Central memory CD8-positive, alpha-beta T cell (primary cell): ENCODE measurements at places on chromosomes 13 and 19.

- no peak for DNase-seq
These were observed 339.1 kb upstream of the OBI1 start for GRCh38 chr13:78997902-78998629.

DNA sequence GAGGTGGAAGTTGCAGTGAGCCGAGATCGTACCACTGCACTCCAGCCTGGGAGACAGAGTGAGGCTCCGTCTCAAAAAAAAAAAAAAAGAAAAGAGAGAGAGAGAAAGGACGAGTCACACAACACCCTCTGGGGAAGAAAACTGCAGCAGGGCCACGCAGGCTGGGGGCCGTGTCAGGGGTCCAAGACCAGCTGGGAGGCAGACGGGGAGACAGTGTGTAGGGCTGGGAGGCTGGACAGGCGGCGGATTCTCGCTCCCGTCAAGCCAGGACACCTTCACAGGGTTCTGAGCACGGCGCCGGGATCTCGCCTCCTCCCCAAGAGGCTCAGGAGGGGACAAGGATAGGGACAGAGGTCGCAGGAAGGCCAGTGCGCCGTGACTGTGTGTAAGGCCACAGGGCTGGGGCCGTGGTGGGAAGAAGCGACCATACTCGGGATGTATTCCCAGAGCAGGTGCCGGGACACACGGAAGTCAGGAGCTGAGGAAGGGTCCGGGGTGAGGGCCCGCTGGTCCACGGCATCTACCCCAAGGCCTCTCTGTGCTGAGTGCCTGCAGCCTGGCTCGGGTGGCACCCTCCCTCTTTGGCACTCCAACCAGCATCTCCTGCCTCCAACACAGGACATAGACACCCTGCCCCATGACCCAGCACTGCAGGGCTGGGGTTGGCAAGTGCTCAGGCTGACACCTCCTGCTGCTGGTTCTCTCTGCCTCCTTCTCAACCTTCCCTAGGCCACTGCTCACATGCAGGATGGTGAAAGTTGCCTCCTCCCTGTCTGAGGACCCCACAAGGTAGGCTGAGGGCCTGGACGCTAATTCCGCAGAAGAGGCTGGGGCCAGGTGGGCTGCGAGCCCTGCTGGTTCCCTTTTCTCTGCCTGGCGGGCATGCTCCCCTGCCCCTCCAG, 21.2 kb downstream of the ZNF787 start:
- DNase-seq = no peak

DNA sequence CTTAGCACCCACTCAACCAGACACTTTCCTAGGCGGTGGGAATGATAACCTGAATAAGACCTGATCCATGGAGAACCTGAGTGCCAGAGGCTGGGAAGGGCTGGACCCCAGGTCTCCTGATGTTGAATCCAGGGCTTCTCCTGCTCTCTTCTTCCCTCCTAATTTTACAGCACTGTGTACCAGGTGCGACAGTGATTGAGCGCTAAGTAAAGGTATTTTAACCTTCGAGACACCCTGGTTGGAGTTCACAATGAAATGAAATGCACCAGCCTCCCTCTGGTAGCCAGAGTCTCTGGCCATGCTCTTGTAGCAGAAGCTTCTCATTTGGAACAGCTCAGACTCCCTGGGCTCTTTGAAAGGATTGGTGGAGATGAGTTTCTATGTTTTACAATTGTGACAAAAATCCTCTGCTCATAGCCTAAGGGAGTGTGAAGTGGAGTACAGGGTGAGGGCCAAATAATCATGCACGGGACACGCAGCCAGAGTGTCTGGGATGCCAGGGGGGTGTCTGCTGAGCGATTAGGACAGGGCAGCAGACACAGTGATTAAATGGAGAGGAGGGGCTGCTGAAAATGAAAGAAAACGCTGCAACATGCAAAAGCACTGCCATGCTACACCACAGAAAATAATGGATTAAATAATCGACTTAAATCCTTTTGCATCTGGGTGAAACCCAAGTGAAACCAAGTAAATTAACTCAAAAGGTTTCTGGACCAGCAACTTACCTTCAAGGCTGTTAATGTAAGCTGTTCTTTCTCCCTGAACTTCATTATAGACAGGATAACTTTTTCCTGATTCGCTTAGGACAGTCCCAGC, 83.8 kb downstream of the FAM216B start:
- DNase-seq = no peak

DNA sequence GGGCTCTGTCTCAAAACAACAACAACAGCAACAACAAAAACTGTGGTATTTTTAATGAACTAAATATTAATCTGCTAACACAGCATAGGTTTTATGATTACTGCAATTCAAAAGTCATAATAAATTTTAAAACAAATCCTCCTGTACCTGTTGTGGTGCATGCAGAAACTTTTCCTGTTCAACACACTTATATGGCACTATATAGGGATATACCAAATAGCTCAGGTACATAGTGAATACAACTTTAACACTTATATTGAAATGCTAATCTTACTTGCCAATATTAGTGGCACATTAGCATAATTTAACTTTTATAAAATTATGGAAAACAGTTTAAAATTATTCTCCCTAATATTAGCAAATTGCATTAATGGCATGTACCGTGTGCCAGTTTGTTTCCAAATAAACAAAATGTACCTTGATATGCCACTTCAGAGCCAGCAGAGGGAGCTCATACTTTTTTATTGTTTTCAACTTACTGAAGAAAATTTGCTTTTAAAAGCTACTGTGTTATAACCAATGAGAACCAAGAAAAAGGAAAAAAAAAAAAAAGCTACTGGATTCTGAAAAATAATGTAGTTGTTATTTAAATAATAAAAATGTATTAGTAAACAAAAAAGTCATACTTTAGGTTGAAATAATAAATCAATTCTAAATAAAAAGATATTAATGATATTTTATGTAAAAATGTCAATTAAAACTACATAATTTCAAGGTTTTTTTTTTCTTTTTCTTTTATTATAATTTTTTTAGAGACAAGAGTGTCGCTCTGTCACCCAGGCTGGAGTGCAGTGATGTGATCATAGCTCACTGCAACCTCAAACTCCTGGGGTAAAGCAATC, 18.0 kb upstream of the RBM26 start:
- no peak for DNase-seq

DNA sequence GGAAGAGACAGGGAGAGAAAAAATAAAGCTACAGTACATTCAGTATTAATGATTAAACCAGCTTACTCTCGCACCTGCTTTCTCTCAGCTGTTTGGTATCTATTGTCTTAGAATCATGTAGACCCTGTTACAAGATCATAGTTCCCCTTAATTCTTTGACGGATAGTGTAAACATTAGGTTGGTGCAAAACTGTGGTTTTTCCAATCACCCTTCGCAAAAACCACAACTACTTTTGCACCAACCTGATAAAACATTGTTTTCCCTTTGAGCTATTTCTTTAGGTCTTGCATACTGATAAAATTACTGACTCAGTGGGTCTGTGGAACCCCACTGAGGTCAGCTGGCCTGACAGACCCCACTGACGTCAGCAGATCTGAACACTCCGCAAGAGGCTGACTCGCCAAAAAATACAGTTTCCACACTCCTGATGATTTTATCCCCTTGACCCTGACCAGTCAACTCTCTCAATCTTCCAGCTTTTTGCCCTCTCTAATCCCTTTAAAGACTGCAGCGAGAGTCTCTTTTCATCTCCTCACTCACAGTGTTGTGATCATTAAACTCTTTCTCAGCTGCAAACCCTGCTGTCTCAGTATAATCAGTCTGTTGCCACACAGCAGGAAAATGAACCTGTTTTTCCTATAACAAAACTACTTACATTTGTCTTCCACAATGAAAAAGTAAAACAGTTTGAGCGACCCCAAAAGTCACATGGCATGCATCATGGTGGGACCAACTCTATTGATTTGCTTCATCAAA, 123.9 kb downstream of the SLITRK6 start:
- DNase-seq = no peak

- no peak for DNase-seq
These were observed 20.7 kb downstream of the TNFSF11 start for GRCh38 chr13:42594481-42595252.

GRCh38 chr13:38785490-38785889, 98.6 kb downstream of the FREM2 start:
- DNase-seq = no peak

GRCh38 chr19:28915737-28916460, 297.1 kb downstream of the UQCRFS1 start:
- no peak for DNase-seq

DNA sequence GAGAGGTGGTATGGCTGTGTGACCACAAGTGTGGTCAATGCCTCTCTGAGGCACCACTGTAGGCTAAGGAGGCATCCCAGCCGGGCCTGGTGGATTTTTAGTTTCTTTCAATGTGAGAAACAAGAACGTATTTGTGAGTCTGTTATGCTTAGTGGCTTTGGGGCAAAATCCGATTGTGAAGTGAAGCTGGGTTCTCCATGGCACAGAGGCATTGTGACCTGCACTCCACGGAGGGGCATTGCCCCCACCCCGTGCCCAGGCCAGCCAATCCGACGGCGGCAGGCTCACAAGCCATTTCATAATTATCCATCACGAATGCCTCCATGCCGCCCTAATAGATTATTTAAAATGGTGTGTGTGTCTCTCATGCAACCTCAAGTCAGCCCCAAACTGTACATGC, 151.6 kb downstream of the ZNF536 start:
- DNase-seq = no peak

DNA sequence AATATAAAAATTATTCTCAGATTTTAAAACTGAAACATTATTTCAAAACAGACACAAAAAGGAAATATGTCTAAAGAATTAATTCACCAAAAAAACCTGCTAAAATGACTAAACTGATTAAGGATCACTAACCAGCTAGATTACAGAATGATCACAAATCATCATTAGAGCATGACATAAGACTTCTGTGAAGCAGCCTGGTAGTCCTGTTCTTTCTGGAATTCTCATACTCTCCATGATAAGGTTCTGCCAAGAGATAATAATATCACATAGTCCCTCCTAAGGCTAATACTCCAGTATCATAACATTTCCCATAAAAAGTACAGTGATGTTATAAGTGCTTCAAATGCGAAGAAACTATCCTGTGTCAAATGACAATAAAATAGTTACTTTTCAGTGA, 1814.9 kb downstream of the SLITRK5 start:
- no peak for DNase-seq

GRCh38 chr13:109331011-109331433, 455.4 kb downstream of the IRS2 start:
- DNase-seq = no peak

DNA sequence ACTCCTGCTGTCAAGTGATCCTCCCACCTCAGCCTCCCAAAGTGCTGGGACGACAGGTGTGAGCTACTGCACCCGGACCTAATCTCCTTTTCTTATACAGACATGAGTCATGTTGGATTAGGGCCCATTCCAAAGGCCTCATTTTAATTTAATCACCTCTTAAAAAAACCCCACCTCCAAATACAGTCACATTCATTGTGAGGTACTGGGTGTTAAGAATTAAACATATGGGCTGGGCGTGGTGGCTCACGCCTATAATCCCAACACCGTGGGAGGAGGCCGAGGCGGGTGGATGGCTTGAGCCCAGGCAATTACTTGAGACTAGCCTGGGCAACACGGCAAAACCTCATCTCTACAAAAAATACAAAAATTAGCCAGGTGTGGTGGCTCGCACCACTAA, 46.6 kb downstream of the PIN1 start:
- no peak for DNase-seq
